Mesenchymal stem cell (in vitro differentiated cells and primary cell): ENCODE measurements at places on chromosomes 6 and 20.

- no peak for DNase-seq
These were observed 73.6 kb downstream of the KHDC1L start for GRCh38 chr6:73151732-73152131.

- peak; percentile 95 for DNase-seq
These were observed 60.3 kb downstream of the TSHZ2 start for GRCh38 chr20:53032478-53032932.

DNA sequence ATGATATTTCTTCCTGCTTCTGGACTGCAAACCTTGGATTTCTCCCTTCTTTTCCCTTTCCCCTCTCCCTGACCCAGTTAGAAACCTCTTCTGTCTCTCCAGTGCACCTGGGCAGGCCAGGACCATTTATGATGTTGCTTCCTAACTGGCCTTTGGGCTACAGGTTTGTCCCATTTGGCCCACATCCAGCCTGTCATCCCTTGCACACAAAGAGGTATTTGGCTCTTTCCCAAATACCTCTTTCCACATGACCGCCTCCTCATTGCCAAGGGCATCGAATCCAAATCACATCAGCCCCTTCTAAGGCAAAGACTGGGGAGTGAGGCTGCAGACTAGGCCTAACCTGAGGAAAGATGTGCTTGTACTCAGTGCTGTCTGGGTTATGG lies 13.6 kb downstream of the FGD2 start:
- DNase-seq = no peak

DNA sequence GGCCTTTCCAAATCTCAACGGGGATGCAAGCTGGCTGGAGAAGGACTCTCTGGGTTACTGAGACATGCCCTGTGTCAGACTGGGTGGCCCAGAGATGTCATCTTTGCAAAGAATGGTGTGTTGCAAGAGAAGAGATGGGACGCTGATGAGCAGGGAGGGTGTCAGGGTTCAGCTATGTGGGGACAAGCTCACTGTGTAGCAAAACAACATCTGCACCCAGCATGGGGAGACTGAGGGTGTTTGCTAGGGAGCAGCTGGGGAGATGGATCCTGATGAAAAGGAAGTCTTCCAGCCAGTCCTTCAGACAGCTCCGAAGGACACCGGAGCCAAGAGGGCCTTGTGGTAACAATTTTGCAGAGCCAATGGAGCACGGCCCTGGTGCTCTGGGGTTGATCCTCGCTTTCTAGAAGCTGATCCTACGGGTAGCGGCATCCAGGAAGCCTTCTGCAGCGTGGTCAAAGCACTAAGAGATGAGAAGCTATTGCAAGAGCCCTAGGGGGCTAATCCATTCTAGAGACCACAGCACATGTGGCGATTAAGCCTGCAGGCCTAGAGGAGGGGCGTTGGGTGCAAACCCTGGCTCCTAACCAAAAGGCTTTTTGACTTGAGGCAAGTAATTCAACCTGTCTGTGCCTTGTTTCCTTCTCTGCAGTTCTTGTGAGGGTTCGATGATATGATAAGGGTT lies 39.9 kb downstream of the EDN3 start:
- DNase-seq = no peak

GRCh38 chr20:47749339-47749738 lies 35.9 kb downstream of the SULF2 start:
- DNase-seq = no peak

GRCh38 chr20:22814471-22815205 lies 220.5 kb upstream of the SSTR4 start:
- peak; percentile 33 for DNase-seq

DNA sequence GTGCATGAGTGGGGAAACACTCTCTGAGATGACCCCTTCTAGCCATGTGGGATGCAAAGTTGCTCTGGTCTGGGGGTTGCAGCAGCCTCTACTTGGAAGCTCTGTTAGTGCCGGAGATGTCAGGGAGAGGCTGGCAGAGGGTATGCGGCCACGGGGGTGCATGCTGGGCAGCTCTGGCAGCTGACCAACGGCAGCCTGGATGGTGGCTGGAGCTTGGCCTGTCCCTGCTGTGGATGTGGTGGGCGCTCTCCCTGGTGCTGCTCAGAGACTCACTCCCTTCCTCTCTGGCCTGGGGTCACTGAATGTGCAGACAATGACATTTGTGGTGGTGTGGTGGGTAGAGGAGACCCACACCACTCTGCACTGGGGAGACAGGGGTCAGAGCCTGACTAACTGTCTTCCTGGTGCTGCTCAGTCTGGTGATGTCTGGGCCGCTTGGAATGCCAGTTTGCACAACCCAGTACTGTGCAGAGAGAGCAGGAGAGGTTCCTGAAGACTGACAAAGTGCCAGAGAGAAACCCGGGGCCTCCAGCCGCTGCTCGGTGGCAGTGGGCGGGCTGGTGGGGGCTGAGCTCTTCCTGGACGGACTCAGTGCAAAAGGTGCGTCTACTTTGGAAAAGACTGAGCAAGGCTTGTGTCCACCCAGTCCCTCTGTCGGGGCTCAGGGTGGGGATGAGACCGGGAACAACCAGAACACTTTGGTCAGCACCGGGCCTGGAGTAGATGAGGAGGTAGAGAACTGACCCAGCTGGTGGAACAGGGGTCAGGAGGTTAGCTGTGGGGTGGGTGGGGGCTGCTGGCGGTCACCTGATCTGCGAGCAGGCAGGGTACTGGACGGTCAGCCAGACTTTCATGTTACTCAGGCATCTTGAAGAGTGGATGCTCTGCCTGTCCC lies 2.7 kb downstream of the MYT1 start:
- no peak for DNase-seq

DNA sequence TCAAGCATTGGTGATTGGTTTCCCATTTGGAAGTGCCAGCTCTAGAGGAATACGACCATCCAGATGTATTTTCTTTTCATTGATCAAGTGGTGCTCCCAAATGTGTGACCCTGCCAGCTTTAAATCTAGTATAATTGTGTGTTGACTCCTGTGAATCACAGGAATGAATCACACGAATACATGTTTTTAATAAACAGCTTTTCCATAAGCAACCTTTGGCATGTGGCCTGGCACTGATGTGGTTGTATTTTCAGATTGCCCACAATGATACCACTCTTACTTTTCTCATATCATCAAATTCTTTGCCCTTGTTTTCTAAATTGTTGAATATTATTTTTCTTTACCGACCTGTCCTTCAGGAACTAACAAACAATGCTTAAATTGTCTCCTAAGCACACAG lies 367 bp downstream of the GSTA3 start:
- DNase-seq = no peak

- DNase-seq = peak; percentile 97
These were observed 48.8 kb upstream of the TSHZ2 start for GRCh38 chr20:52923123-52923937.

- no peak for DNase-seq
These were observed 61.4 kb downstream of the WDR27 start for GRCh38 chr6:169640351-169640852.

GRCh38 chr6:161238081-161238480 lies 35.8 kb downstream of the AGPAT4 start:
- DNase-seq = no peak

DNA sequence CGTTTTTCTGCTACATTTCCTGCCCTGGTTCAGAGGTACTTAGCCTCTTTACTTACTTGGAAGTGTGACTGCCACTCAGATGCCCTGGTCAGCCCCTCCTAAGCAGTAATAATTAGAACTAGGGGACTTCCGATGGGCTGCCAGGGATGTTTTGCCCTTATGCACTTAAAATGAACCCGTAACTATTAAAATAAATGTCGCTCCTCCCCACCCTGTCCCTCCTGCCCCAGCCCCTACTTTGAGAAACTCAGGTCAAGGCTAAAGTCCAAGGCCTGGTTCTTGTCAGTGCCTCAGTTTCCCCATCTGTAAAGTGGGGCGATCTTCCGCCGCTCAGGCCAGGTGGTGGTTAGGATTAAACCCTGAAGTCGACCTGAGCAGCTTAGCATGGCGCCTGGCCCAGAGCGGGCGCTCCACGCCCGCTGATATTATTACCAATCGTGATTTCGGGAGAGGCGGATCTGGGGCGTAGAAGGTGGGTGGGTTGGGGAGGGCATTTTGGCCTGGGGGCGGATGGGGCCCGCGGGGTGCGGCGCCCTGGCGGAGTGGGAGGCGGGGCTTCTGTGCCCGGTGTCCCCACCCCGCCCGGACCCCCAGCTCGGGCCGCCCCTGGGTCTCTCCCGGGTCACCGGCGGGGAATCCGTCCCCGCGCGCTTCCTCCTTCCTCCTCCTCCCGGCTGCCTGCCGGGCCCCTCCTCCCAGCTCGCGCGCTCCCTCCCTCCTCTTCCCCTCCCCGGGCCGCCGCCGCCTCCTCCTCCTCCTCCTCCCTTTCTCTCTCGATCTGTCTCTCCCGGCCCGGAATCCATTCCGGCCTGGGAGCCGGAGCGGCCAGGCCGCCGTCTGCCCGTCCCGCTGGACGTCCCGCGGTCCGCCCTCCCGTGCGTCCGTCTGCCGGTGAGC lies at the start of gene SRC:
Gene SRC (plus strand): TSS at position 802 of the 897 bp plus-strand sequence. CDS start 38,014 bp downstream, outside the sequence.
- peak; percentile 70 for DNase-seq

GRCh38 chr20:48702455-48702913 lies 125.3 kb downstream of the PREX1 start:
- no peak for DNase-seq

DNA sequence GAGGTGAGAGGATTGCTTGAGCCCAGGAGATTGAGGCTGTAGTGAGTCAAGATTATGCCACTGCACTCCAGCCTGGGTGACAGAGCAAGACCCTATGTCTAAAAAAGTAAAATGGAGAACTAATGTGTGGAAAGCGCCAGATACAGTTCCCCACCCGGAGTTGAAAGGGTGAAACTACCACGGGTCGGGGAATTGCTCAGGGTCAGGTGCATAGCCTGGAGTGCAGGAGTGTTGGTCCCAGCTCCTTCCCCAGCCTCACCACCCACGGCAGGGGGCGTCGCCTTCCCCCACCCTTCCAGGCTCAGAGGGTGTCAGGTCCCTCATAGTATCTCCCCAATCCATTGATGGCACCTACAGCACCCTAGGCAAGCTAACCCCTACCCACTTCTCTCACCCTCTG lies 26.1 kb downstream of the C20orf203 start:
- DNase-seq = no peak

DNA sequence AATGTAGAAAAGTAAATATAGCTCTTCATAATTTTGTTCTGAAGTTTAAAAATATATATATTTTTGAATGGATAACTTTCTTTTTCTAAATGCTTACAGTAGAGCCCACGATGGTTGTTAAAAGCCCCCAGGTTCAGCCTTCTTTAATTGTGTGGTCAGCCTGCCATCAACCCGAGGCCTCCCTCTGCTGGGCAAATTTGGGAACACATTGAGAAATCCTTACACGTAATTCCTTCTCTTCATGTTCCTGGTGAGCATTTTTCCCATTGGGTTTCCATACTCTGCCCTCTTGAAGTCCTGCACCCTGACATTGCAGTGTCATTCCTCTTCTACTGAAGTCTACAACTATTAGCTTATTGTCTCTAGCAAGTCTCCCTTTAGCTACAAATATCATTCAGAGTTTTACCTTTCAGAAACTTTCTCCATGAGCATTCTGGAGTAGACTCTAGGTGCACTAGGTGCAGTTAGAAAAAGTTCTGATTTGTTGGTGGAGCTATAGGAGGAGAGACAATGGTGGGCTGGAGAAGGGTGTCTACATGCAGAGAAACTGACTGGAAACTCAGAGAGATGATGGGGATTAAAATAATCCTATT lies 40.6 kb downstream of the TRIM38 start:
- peak; percentile 71 for DNase-seq

DNA sequence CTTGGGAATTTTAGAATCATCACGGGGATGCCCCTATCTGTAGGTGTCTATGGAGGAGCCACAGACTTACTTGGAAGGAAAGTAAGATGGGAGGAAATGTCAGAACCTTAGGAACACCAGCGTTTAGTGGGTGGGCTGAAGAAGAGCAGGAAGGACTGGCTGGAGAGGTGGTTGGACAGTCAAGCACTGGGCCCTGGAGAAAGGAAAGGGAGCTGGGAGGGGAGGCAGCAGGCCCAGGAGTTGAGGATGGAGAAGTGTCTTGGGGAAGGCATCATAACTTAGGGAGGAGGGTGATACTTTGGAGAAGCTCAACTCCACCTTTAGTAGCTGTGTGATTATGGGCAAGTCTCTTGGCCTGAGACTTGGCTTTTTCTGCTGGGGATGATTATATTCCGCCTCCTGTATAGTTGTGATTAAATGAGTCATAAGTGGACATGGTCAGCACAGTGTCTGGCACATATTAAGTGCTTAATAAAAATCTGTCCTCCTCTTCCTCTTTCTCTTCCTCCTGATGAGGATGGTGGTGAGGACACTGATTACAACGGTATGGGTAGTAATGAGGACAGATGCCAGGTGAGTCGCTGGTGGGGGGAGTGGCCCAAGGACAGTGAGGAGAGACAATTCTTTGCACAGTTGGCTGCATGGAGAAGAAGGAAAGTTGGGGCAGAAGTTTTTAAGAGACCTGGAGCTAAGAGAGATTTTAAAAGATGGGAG lies 125.7 kb downstream of the TOX2 start:
- no peak for DNase-seq

DNA sequence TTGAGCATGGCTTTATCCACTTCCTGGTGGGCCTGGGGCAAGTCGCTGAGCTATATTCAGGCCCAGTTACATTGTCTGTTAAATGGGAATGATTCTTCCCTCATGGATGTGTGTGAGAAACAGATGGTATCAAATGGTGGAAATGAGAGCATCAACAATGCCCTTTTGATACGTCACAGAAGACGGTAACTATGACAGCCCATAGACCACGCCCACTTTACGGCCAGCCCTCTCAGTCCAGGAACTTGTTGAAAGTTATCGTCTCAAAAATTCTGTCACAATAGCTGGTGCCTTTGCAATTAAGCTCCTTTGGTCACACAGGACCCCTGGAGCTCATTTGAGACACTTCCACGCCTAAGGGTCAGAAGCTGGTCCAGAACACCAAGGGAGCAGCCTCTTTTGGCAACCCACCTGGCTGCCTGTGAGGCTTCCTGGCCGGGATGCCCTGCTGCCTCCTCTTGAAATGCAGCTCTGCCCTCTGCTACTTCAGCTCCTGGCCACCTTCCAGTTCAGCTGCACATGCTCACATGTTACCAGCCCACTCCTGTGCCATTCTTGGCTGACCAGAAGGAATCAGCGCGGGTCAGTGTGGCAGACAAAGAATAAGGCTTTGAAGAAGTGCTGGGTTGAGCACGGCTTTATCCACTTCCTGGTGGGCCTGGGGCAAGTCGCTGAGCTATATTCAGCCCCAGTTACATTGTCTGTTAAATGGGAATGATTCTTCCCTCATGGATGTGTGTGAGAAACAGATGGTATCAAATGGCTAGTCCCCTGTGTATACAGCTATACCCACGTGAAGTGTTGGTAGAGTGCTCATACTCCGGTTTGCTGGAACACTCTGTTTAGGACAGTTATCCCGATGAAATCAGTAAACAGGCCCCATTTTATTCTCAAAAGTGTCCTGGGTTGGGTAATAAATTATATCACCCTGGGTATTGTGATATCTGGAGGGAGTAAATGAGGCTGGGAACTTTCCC lies 199.2 kb upstream of the SUPT3H start:
- peak; percentile 44 for DNase-seq

DNA sequence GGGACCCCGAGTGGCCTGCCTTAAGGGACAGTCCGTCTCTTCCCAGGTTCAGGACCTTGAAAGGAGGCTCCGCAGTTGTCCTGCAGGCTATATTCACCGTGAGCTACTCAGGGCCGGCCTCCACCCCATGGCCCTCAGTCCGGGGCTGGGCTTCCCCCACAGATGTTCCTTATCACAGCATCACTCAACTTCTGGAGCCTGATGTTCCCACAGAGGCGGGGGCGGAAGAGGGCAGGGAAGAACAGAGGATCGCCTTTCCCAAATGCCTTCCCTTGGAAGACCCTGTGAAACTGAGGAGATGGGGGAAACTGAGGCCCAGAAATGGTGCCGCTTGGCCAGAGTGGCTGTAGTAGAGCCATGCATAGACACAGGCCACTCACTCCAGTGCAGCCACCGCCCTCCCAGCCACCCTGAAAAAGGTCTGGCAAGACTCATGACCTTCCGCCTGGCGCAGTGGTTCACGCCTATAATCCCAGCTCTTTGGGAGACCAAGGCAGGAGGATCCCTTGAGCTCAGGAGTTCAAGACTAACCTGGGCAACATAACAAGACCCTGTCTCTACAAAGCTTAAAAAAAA lies 4.3 kb upstream of the COX4I2 start:
- no peak for DNase-seq
